ENCODE measurements at places on chromosomes 5 and 9.

- DNase-seq, result peak; percentile 49
Observed at GRCh38 chr9:33233626-33234342, 6.2 kb upstream of the SPINK4 start.

DNA sequence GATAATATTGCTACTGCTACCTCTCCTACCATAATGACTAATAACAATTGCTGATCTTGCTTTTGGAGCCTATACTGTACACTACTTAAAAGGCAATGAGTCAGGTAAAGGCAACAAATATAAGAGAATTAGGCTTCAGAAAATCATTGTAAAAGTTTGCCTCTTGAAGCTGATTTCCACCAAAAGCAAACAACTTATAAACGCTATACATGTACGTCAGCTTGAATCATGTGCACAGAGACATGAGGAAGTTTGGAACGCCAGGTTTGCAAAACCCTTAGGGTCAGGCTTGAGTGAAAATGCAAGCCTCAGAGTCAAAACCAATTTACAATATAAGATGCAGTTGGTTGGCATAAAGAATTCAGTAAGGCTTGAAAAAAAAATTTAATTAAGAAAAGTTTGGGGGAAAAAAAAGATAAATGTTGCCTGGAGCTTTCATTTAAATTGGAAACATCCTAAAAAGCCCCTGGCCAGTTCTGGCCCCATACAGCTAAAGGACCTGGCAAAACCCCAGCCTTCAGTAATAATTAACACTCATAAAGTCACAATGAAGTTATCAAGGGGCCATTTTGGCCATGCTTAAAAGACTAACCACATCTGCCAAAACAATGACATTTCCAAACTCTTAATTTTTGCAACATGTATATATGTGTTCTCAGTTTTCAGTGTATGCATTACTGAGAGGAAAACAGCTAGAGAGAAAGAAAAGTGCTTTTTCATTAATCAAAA lies 181.0 kb upstream of the NFIL3 start:
- no peak for DNase-seq

- DNase-seq, result no peak
Observed at GRCh38 chr9:123614306-123615263, 258.6 kb downstream of the CRB2 start.

GRCh38 chr9:7461791-7462190 lies 337.8 kb downstream of the DMAC1 start:
- DNase-seq, result no peak

GRCh38 chr5:180128671-180129261 lies 57.2 kb upstream of the RNF130 start:
- DNase-seq, result no peak

- no peak for DNase-seq
Observed at GRCh38 chr9:107907255-107907654, 417.7 kb upstream of the KLF4 start.

DNA sequence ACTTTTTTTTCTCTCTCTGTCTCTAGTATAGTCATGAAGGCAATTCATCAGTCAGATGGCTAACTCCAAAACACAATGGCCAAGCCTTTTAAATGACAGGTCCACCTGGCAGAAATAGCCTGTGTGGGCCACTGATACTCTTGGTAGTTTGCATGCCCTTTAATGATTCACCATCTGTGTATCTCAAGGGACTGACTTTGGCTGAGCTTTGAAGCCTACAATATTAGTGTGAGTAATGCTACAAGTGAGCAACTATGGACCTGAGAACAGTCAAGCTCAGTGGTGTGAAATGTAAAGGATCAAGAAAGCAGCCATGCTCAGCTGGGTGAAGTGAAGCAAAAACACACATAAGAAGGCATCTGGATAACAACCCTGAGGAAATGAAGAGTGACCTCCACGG lies 506.9 kb downstream of the TLE1 start:
- no peak for DNase-seq

DNA sequence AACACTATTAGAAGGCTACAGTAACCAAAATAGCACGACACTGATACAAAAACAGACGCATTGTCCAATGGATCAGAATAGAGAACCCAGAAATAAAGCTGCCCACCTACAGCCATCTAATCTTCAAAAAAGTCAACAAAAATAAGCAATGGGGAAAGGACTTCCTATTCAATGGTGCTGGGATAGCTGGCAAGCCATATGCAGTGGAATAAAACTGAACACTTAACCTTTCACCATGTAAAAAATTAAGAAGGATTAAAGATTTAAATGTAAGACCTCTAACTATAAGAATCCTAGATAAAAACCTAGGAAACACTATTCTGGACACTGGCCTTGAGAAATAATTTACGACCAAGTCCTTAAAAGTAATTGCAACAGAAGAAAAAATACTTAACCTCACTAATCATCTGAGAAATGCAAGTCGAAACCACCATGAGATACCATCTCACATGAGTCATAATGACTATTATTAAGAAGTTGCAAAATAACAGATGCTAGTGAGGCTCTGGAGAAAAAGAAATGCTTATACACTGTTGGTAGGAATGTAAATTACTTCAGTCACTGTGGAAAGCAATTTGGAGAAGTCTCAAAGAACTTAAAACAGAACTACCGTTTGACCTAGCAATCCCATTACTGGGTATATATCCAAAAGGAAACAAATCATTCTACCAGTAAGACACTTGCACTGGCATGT lies 203.3 kb upstream of the CDH9 start:
- no peak for DNase-seq

- DNase-seq, result no peak
Observed at GRCh38 chr5:69527128-69527770, 32.7 kb upstream of the GTF2H2C start.

DNA sequence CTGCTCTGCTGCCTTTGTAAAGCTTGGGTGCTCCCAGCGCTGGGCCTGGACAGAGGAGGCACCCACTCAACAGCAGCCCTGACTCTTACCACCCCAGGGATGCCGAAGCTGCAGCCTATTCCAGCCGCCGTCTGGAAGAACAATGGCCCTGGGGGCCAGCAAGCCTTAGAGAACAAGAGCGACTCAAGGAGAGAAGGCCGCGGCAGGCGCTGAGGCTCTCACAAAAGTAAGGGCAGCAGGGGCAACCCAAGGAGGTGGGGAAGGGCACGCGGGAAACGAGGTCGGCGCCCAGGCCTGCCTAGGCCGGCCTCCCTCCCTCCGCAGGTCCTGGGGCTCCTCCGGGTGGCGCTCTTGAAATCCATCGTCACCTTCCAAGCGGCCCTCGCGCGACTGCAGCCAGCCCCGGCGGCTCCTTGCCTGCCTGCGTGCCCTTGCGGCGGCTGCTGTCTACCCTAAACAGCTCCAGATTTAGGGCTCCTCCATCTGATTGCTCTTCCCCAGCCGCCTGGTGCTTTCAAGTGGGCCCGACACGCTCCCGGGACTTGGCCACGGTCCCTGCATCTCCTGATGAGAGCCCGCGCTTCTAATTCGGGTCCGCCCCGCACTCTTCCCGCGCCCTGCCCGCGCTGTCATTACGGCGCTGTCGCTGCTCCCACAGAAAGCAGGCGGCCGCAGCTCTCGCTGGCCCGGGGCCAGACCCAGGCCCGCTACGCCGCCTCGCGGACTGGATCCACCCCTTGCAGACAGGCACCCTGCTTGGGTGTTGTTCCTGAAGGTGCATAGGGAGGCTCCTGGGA lies 213.3 kb downstream of the SEMA6A start:
- peak; percentile 65 for DNase-seq

GRCh38 chr5:87136733-87137132 lies 130.9 kb upstream of the RASA1 start:
- no peak for DNase-seq

GRCh38 chr5:143343042-143343441 lies 60.4 kb downstream of the NR3C1 start:
- DNase-seq, result no peak

DNA sequence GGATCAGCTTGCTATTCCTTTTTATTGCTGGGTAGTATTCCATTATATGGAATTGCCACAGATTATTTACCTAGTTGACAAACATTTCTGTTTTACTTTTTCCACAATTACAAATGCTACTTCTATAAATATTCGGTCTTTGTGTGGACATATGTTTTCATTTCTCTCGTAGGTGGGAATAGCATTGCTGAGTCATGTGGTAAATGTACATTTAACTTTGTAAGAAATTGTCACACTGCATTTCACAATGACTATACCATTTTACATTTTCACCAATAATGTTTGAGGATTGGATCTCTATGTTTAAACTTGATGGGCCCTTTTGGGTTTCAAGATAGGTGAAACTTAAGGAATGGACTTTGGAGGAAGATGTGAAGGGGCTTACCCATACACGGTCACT lies 19.7 kb downstream of the RAI14 start:
- DNase-seq, result no peak

DNA sequence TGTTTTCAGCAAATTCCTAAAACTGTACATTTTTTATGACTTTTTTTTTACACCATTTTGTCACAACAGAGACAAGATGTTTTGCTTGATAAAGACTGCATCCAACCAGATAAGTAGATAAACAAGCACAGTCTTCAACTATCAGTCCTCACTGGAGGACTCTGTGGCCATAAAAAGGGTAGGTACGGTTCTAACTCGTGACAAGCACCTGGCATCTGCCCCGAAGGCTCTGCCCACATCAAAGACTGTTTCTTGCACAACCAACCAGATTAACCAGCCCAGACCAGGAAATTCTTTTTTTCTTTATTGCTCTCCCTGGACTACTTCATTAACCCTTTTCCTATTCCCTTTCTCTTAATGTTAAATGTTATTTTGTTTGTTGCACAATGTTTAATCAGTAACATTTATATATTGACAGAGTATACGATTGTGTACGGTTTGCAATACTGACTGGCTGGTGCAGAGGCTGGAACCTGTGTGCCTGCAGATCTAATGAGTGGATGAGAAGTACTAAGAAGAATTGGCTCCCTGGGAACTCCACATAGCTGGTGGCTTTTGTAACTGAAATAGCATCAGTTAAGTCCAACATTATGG lies 74.1 kb downstream of the SERINC5 start:
- no peak for DNase-seq

DNA sequence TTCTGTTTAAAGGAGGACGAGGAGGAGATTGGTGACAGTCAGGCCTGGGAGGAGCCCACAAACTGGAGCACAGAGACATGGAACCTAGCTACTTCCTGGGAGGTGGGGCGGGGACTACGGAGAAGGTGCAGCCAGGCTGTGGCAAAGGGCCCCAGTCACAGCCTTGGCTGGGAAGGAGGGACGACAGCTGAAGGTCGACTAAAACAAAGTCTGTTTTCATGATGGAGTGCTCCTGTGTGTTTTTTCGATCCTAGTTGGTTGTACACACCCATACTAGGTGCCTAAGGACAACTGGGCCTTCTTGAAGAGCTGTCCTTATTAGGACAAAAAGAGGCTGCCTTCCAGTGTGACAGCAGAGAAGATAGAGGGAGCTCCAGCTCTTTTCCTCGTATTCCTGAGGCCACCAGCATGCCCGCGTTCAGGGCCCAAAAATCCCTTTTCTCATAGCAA lies 2.9 kb downstream of the CCDC107 start:
- no peak for DNase-seq

- DNase-seq, result no peak
Observed at GRCh38 chr9:122076117-122076516, 17.0 kb downstream of the TTLL11 start.

GRCh38 chr5:120866997-120867396 lies 402.9 kb downstream of the PRR16 start:
- DNase-seq, result no peak

DNA sequence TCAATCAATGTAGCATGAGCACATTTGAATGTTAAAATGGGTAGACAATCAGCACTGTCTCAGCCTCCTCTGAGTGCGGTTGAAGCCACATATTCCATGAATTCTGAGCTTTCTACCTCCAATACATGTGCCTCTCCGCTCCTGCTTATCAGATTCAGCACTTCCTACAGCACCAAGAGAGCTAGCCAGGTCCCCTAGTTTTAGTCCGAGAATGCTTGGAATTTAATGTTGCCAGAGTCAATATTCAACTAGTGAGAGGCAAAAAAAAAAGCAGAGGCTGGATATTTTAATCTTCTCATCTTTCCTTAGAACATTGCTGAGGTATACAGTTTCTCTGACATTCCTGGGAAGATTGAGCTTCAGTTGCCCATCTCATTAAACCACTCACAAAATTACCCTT lies 1979.1 kb upstream of the CDH9 start:
- DNase-seq, result no peak

- no peak for DNase-seq
Observed at GRCh38 chr5:154329519-154330040, 116.2 kb upstream of the SAP30L start.

GRCh38 chr5:150517272-150518152 lies 9.6 kb downstream of the NDST1 start:
- DNase-seq, result peak; percentile 63

- DNase-seq, result no peak
Observed at GRCh38 chr9:221989-222776, 7.5 kb downstream of the DOCK8 start.

DNA sequence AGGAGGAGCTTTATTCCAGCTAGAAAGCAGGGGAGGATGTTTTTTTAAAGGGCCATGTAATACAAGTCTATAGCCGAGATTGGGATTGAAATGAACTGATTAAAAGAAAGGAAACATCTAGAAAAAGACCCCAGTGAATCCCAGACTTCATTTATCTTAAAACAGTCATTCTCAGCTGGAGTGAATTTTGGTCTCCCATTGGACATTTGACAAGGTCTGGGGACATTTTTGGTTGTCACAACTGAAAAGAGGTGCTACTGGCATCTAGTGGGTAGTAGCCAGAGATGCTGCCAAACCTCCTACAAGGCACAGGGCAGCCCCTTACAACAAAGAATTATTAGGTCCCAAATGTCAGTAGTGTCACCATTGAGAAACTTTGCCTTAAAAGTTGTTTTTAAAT lies 16.3 kb upstream of the SPINK4 start:
- DNase-seq, result no peak

DNA sequence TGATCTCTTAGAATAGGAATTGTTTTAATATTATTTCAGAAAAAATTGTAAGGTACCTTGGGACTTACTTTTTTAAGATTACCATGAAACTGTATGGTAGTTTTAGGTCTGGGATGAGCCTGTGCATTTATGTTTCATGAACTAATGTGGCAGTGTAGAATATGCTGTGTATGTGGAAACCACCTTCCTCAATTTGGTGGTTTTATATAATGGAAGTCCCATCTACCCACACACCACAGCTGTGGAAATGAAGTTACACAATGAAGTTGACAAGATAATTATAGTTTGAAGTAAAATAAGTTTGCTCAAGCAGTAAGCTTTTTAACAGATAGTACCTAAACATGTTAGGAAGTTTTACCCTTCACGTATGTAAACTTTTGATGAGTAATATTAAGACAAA lies 24.4 kb downstream of the WDR36 start:
- DNase-seq, result no peak

DNA sequence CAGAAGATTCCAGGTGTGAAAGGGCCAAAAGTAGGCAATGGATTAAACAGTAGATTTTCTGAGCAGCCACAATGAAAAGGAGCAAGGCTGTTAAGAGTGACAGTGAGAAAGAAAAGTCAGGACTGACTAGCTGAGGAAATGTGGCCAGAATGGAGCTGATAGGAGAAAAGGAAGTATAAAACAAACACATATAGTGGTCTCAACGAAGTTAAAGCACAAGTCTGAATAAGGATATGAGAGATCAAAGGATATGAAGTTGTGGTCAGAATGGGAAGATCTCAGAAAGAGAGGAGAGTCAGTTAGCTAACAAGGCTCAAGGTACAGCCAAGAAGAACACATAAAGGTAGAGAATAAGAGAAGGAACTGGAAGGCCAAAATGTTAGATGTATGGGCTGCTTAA lies 39.9 kb downstream of the FNIP1 start:
- DNase-seq, result no peak

- DNase-seq, result no peak
Observed at GRCh38 chr5:39178171-39178570, 41.2 kb downstream of the FYB1 start.
